Stimulated activated CD4-positive, alpha-beta T cell treated with anti-CD3 and anti-CD28 coated beads, Interleukin-1b, Interleukin-23, amount 100 ng/mL, for 4 hours (primary cell): ENCODE measurements at places on chromosomes 5 and 9.
A peak's percentile ranks its signal among the peaks of the same experiment; 100 is the strongest.

DNA sequence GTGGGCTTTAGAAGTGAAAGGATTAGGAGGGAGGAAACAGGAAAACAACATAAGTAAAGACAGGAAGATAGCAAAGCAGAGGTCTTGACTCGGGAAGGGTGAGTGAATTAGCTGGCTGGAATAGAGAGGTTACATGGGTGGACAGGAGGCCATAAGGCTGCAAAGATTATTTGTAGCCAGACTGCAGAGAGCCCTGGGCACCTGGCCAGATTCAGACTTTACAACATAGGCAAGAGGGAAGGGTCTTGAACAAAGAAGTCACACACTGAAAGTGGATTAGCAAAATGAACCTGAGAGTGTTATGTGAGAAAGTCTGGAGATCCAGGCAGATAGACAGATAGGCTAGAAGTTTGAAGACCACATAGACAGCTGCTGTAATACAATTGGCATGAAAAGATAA lies 29.7 kb upstream of the CER1 start:
- no peak for DNase-seq

DNA sequence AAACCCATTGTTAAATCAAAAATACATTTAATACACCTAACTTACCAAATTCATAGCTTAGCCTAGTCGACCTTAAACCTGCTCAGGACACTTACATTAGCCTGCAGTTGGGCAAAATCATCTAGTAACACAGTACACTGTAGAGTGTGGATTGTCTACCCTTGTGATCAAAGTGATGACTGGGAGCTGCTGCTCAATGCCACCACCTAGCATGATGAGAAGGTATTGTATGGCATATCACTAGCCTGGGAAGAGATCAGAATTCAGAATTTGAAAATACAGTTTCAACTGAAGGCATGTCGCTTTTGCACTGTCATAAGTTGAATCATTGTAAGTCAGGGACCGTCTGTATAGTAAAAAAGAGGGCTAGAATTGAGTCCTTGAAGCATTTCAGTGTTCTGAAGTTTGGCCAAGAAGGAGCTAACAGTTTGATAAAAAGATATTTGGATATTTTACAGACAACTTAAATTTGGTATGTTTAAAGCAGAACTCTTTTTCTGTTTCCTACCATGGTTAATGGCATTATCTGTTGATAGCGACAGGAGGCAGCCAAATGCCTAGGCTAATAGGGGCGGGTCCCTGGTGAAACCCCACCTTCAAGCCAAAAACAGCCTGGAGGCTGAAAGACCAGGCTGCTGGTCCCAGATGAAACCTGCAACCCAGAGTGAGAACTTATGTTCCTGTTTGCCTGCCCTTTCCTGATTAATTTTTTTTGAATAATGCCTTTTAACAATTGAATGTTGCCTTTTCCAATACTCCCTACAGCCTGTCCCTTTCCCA lies 23.0 kb downstream of the SMIM15 start:
- DNase-seq: no peak

DNA sequence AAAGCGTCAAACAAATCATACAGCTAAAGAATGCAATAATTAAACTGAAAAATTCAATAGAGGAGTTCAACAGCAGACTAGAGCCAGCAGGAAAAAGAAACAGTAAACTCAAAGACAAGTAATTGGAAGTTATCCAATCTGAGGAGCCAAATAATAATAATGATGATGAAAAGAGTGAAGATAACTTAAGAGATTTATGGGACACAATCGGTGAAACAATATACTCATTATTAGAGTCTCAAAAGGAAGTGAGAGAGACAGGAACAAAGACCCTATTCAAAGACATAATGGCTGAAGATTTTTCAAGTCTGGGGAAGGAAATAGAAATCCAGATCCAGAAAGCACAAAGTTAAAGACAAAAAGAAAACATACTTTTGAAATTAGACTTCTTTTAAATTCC lies 263.9 kb upstream of the NR4A3 start:
- no peak for DNase-seq

DNA sequence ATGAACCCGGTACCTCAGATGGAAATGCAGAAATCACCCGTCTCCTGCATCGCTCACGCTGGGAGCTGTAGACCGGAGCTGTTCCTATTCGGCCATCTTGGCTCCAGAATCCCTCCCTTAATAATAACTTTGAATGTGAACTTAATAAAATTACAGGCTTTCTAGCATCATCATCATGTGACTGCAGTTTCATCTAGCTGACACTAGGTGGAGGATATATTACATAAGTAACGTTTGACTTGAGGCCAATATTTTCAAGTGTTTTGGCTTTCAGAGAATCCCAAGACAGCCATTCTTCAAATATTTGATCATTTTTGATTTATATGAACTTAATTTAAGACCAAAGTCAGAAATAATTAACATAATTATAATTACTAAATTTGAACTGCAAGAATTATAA lies 474.9 kb upstream of the CDH10 start:
- no peak for DNase-seq

- no peak for DNase-seq
Measured at GRCh38 chr5:27172693-27173092, 134.3 kb upstream of the CDH9 start.

GRCh38 chr9:84953252-84953773 lies 283.8 kb downstream of the NTRK2 start:
- DNase-seq: no peak

- no peak for DNase-seq
Measured at GRCh38 chr5:158011422-158011821, 152.5 kb upstream of the CLINT1 start.

GRCh38 chr9:134187110-134187531 lies 22.8 kb upstream of the RNU6ATAC start:
- DNase-seq: no peak

DNA sequence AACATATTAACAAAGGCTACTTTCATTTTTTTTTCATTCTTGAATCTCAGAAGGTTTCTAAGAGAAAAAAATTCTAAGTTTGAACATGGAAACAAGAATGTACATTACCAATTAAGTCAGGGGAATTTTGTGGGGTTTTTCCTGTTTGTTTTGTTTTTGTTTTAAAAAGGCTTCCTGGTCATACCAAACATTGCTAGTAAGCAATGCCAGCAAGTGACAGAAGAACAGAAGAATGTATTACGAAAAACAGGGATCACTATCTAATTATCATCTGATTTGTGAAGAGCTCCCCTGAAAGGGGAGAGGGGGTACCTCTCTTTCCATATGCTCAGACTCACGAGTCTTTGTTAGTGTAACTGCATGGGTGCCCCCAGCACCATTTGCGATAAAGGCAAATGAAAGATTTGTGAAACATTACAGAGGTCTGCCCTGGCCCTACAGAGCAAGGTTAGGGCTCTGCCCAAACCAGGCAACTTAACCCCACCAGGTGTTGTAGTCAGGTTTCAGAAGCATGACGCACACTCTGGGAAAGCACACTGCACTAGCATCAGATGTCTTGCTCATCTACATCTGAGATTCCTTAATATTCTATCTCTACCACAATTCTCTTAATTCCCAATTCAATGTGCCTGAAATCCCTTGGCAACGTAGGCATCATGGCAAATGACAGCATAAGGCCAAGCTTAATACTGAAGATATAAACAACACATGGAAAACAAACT lies 268.2 kb downstream of the MLLT3 start:
- DNase-seq: no peak

DNA sequence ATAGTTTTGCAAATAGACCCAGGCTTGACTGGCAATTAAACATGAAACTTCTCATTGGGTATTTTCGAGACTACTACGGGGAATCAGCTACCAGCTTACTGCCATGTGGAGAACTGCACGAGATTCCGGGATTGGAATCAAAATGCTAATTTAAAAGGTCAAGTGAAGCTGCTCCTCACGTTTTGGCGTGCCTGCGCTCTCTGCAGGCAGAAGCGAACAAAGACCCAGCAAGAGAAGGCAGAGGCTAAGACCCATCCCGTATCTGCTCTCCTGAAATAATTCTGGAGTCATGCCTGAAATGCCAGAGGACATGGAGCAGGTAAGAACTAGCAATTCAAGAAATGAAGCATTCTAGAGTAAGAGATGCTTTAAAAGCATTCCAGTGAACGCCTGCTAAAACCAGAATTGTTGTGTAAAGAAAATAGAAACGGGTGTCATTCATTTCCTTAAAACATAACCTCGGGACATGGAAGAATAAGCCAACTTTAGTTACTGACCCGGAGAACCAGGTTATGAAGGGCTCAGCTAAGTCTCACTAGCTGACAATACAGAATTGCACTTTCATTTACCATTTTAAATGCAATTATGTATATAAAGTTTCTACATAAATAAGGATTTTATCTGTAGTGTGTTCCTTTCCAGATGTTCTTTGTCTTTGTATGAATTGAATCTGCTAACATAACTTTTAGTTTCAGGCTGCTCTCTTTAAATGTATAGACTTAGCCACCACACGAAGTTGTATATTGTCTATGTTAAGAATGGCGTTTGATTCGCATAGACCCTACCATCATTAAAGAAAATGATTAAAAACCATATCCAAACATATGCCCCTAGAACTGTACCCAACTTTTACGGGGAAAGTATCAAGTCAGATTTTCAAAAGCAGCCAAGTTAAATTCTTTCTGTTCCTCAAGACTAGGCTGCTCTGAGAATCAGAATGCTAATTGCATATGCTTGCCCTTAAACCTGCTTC lies 2.0 kb upstream of the MAT2B start:
- peak; percentile 14 for DNase-seq

DNA sequence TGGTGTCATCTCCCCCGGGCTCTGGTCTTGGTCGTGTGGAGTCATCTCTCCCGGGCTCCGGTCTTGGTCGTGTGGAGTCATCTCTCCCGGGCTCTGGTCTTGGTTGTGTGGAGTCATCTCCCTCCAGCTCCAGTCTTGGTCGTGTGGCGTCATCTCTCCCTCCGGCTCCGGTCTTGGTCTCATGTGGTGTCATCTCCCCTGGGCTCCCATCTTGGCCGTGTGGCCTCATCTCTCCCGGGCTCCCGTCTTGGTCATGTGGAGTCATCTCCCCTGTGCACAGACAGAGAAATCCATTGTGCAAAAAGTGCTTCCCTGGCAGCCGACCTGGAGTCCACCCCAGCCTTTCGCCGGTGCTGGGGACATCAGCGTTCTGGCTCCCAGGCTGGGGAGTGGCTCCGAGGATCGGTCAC lies 91.1 kb upstream of the CACNA1B start:
- no peak for DNase-seq

- no peak for DNase-seq
Measured at GRCh38 chr9:97411440-97411788, 482 bp upstream of the TDRD7 start.

DNA sequence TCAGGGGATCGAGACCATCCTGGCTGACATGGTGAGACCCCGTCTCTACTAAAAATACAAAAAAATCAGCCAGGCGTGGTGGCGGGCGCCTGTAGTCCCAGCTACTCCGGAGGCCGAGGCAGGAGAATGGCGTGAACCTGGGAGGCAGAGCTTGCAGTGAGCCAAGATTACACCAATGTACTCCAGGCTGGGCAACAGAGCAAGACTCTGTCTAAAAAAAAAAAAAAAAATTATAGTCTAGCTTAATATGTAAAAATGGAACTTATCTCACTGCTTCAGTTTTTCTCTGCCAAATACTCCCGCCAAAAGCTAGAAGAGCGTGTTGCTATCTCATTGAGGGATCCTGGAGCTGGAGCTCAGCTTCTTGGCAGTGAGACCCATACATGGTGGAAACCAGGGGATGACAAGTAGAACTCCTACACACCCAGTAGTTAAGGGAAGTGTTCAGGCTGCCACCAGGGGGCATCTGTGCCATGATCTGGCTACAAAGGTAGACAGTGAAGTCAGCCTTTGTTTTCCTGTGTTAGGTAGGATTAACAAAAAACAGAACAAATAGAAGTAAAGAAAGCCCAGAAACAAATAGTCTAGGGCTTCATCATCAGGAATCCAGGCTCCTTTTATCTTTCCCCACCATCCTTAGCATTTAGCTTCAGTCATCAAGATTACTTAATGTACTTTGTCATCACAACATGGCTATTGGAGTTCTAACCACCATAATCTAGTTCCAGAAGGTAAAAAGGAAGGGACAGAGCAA lies 33.6 kb upstream of the GLIPR2 start:
- peak; percentile 87 for DNase-seq

GRCh38 chr9:116656977-116657376 lies 30.1 kb upstream of the TRIM32 start:
- no peak for DNase-seq

- no peak for DNase-seq
Measured at GRCh38 chr9:127293328-127293727, 28.8 kb downstream of the GARNL3 start.
